SK-MEL-5 (cell line): ENCODE measurements at places on chromosomes 6 and 20. TPM values are rescaled to one million over a fixed set of nuclear protein-coding genes. Genes with fewer than 3 reads are reported as not detected.

Gene GPLD1
- 0.55 and 1.1 TPM in 2 replicates for total RNA-seq

Gene HLA-B
- 179 and 192 TPM in 2 replicates for total RNA-seq

Gene PRRT1
- total RNA-seq, result 0.16 and 0.21 TPM in 2 replicates

Gene THBD
- not detected in 2 replicates for total RNA-seq

Gene BNIP5
- not detected in 2 replicates for total RNA-seq

Gene WDR46
- 85.9 and 93.6 TPM in 2 replicates for total RNA-seq

Gene C2
- 9.4 and 10.1 TPM in 2 replicates for total RNA-seq

Gene RIN2
- 0.03 and 0.13 TPM in 2 replicates for total RNA-seq

Gene KHDRBS2
- total RNA-seq, result 0.08 TPM in 1 of 2 replicates, not detected in the other

Gene GMDS
- total RNA-seq, result 15.0 and 23.6 TPM in 2 replicates

Gene RAB32
- 218 and 220 TPM in 2 replicates for total RNA-seq

Gene PTPRT
- not detected in 2 replicates for total RNA-seq

Gene SLC18B1
- total RNA-seq, result 47.2 and 54.8 TPM in 2 replicates

Gene FAXC
- total RNA-seq, result 26.0 and 27.7 TPM in 2 replicates

Gene CPXM1
- total RNA-seq, result 0.48 and 0.98 TPM in 2 replicates
